Retina (tissue), 1 donor: ENCODE measurements at places on chromosomes 1 and 21.
A peak's percentile ranks its signal among the peaks of the same experiment; 100 is the strongest.

DNA sequence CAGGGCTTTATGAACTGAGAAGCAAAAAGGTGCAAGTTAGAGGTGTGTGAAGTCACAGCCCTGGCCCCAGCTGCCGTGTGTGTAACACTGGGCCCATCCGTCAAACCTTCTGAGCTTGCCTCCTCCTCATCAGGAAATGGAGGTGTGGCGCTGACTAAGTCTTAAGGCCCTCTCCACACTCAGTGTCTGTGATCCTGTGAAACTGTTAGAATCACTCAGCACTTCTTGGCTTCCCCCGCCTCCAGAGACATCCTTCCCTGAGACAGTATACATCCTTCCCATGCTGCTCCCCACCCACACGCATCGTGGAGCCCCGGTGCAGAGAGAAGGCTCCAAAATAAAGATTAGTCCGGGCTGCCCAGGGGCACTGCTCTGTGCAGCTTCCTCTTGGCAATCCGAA is 33.3 kb downstream of the LRP8 start:
- no peak for DNase-seq

- no peak for DNase-seq
These were observed 38.2 kb downstream of the ETS2 start for GRCh38 chr21:38843806-38844503.

- DNase-seq = no peak
These were observed 22.5 kb upstream of the SRP9 start for GRCh38 chr1:225754940-225755641.

DNA sequence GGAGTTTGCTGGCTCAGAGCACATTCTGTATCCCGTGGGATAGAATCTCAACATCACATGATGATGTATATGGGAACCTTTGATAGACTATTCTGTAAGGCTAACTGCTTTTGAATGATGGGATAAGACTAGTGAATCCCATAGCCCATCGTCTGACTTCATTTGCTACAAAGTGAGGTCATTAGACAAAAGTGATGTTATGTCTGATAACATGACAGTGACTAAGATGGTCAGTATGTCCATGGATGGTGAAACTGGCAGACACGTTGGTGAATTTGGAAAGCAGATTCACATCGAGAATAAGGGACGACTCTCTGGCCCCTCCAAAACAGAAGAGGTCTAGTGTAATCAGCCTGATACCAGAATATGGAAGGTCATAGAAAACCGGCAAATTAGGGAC is 108.4 kb downstream of the HHAT start:
- DNase-seq = no peak

GRCh38 chr1:224920930-224921329 is 8.5 kb upstream of the DNAH14 start:
- no peak for DNase-seq

DNA sequence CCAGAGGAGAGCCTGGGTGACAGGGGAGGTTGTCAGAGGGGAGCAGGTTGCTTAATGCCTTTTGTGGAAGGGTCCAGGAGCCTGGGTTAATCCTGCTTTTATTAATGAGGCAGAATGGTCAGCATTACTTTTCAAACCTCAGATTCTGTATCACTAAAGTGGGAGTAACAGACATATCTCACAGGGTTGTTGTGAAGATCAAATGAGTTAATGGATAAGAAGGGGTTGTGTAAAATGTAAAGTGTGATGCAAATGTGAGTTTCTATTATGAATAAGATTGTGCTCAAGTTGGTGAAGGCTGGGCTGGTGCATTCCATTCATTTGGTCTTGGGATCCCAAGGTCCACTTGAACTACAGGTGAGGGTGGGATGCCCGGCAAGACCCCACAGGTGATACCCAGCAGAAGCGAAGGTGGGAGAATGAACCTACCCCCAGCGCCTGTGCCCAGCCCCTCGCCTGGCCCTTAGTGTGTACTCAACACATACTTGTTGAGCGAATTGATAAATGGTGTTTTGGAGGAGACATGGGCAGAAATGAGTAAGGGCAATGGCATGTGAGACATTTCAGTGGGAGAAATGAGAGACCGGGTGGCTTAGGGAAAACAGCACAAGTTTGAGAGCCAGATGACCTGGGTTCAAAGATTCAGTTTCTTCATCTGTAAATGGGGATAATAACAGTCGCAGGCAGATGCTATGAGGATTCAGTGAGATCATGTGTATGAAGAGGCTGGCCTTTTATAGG is 6.2 kb downstream of the SLC26A9 start:
- DNase-seq = no peak

DNA sequence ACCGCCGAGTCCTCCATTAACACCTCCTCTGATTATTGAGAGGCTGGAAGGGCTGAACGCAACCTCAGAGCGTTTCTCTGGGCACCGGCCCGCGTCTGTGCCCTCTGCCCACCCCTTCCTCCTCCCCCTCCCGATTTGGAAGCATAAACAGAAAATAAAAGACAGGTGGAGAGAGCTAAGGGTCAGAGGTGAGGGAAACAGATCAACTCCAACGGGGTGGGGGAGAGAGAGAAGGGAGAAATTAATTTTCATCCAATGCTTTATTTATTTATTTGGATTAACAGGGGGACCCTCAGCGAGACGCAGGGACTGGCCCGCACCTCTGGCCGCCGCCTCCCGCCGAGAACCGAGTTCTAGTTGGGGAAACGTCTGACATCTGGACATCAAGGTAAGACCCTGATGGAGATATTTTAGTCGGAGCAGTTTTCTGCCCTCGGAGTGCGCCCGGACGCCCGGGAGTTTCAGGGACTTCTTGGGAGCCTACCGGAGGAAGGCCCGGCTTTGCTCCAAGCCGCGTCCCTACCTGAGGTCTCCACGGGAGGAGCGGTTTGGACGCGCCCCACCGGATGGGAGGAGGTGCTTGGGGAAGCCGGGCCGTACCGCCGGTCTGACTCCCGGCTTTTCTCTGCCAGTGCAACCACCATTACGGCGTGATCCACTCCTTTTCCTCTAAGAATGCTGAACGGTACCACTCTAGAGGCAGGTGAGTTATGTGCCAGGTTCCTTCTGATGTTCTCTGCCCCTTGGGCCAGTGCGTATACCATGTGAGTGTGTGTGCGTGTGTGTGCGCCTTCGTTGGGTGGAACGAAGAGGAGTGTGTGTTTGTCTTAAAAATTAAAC is 5.1 kb upstream of the LHX9 start:
- peak; percentile 71 for DNase-seq

GRCh38 chr1:67515324-67516080 is 85.3 kb upstream of the SERBP1 start:
- DNase-seq = no peak

- no peak for DNase-seq
These were observed 202.6 kb upstream of the COA6 start for GRCh38 chr1:234170622-234171021.

DNA sequence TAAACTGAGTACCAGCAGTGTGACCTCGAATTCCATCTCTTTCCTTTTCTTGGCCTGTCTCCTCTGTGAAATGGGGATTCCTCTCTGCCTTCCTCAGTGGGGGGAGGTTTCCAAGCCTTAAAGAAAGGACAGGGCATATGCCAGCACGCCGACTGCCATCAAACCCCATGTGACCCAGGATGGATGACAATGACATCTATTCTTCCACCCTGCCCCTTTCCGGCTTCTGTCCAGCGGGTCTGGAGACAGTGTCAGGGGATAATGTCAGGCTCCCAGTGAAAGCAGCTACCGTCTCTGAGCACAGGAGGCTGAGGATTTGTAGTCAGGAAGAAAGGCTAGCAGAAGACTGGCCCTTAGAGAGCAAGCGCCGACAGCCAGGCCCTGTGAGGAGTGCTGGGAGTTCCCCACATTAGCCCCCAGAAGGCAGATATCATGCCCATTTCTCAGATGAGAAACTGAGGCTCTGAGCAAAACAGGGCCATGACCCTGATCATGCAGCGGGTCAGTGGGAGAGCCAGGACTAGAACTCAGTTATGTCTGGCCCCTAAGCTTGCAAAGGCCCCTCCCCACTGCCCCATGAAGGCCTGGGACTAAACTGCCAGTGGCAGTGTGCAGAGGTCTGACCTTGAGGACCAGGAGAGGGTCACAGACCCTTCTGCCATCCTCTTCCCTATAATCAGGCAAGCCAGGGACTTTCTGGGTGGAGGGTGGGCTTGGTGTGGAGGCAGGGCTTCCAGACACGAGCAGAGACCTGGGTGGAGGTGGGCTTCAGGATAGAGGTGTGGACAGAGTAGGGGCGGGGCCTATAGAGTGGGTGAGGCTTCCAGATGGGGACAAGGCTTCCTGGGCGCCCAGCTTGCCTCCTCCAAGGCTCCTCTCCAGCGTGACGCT is 30.1 kb downstream of the CDCA8 start:
- DNase-seq = no peak
